ENCODE measurements at places on chromosomes 16 and 17.

- no peak for DNase-seq
Measured at GRCh38 chr17:29368926-29369325, 21.2 kb upstream of the TAOK1 start.

DNA sequence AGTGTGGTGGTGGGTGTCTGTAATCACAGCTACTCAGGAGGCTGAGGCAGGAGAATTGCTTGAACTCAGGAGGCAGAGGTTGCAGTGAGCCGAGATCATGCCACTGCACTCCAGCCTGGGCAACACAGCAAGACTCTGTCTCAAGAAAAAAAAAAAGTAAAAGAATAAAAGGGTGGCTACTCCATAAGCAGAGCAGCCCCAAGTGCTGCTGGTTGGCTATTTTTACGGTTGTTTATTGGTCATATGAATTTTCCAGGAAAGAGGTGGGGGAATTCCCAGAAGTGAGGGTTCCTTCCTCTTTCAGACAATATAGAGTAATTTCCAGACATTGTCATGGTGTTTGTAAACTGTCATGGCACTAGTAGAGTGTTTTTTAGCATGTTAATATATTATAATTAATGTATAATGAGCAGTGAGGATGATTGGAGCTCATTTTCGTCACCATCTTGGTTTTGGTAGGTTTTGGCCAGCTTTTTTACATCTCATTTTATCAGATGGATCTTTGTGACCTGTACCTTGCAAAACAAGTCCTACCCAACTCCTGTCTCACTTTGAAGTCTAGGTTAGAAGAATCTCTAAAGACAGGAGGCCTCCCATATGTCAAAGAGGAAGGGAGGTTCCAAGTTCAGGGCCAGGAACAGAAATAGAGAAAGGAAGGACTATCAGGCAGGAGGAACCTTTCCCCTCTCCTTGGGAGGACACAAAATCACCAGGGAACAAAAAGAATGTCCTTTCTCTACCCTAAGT, 39.1 kb downstream of the HOXB1 start:
- no peak for DNase-seq

- DNase-seq, result no peak
Measured at GRCh38 chr16:59907611-59908010, 1173.5 kb upstream of the GOT2 start.

DNA sequence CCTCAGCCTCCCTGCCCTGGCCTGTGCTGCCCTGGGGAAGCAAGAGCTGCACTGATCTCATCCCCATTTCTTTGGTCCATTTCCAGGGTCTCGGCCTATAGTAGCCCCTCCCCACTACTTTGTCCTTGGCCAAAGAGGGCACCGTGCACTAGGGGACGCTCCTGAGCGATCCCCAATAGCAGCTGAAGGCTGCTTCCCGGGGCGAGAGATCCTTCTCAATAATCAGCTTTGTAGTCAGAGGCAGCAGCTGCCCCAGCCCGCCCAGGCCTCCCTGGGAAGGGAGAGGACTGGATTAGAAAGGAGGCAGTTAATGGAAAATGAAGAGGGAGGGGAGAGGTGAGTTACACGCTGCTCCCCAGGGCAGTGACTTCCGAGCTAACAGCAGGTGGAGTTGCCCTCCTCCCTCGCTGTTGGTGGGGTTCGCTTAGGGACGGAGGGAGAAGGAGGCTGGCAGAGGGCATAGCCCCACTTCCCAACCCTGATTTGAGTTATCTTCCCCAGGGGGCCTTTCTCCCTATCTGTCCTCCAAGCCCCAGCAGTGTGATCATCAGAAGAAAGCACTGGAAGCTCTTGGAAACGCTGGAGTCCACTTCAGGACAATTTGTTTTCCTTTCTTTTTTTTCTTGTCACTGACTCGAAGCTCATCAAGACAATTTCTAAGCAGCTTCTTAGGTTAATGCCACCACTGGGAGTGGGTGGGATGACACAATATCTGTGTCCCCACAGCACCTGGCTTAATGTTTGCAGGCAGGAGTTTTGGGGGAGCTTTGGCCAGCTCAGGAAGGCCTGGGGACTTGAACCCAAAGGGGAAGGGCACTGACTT, 2.6 kb downstream of the MXRA7 start:
- DNase-seq, result no peak

GRCh38 chr16:67294171-67294757, 14.9 kb downstream of the PLEKHG4 start:
- DNase-seq, result no peak

DNA sequence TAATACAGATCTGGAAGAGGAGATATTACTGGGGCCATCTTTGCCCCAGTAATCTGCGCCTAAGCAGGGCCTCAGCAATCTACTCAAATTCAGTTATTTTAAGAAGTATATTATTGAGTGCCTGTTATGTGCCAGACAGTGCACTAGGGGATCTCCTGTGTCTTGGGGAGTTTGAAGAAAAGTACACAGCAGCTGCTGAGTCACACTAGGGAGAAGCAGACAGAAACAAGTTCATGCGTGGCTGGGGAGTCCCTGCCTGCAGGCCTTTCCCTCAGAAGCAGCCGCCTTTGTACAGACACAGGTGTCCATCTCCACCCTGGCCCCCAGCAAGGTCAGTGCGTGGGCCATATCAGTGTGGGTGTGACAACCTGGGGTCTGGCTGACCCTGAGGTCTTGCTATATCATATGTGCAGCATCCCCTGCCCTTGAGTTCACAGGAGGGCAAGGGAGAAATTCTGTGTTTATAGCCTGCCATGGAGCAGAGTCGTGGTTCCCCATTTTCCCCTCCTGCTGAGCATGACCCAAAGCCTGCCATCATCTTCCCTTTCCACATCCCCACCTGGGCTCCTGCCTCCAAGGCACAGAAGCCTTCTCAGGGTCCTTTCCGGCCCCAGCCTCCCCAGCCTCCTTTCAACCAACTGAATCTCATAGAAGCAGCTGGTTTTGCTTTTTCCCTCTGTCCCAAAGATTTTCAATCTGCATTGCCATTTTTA, 229.9 kb upstream of the SDK2 start:
- no peak for DNase-seq

DNA sequence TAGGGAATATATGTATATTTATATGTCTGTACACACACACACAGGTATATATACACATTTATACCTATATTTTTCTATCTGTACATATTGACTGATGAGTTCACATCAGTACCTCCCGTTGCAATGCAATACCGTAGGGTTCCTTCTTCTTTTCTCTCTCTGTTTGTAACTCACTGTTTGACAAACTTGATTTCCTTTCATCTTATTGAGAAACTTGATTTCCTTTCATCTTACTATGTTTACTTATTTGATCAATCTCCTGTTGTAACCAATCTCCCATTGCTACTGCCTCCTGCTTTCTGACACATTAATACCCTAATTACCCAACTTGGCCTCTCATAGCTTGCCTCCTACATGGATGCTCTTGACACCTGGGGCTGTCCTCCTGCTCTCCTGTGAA, 49.8 kb downstream of the NFAT5 start:
- DNase-seq, result no peak

GRCh38 chr16:59635674-59636073, 901.6 kb upstream of the GOT2 start:
- DNase-seq, result no peak
